ENCODE measurements at places on chromosomes 5 and 9.

GRCh38 chr9:4114569-4115505 lies 185.0 kb downstream of the GLIS3 start:
- H3K4me3 ChIP-seq = no peak overlapping the region
- H3K4me1 ChIP-seq = peaks cover 18% of the 10 kb centered on the region
- no peak overlapping the region for H3K27ac ChIP-seq

DNA sequence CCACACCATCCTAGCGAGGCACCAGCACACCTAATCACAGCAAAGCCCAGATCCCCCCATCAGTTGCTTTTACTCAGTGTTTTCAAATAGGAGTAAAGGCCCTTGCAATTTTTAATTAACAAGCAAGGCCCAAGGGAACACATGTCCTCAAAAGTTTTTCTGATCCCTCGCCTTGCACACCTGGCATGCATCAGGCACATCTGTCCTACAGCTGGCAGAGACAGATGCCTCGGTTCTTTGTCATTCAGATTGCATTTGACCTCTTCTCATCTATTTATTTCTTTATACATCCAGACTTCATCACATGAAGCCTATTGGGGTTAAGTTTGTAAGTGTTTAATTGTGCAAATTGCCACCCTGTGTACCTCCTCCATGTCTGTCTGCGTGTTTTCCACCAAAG lies 241.4 kb downstream of the MARCHF11 start:
- peaks cover 6% of the 10 kb centered on the region for H3K4me1 ChIP-seq
- DNase-seq = no peak
- peaks cover 10% of the 10 kb centered on the region for H3K27me3 ChIP-seq
- no peak overlapping the region for H3K27ac ChIP-seq
- H3K36me3 ChIP-seq = peaks cover 61% of the 10 kb centered on the region

DNA sequence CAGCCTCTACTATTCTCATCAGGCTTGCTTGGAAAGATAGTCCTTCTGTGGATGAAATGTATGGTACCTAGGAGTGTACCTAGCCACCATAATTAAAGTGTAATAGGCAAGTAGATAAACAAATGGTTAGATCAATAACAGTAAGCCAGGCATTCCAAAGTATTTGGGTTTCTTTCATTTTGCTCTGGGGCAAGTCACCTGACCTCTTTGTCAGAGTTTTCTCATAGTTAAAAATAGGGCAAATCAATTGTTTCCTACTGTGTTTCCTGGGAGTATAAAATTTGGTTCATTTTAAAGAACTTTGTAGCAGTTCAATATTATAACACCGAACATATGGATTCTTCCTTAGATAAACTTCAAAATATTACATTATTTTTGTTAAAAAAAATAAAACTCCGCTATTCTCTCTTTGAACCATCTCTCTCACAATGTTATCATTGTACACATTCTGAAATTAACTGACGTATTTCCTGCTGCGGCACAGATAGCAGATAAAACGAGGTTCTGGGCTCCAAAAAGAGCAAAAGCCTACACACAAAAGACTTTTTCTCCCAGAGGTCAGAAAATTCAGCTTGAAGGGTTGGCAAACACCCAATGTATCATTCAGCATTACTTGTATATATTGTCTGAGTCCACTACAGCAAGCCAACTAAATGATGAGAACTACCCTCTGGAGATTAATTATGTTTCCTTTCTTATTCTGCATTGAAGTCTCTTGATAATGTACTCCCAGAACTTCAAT lies 267.9 kb downstream of the COX7C start:
- no peaks in the 10 kb centered on the region for H3K36me3 ChIP-seq
- H3K27me3 ChIP-seq = no peaks in the 10 kb centered on the region
- H3K4me3 ChIP-seq = no peak overlapping the region
- no peak overlapping the region for H3K27ac ChIP-seq
- DNase-seq = no peak
- no peaks in the 10 kb centered on the region for H3K4me1 ChIP-seq

DNA sequence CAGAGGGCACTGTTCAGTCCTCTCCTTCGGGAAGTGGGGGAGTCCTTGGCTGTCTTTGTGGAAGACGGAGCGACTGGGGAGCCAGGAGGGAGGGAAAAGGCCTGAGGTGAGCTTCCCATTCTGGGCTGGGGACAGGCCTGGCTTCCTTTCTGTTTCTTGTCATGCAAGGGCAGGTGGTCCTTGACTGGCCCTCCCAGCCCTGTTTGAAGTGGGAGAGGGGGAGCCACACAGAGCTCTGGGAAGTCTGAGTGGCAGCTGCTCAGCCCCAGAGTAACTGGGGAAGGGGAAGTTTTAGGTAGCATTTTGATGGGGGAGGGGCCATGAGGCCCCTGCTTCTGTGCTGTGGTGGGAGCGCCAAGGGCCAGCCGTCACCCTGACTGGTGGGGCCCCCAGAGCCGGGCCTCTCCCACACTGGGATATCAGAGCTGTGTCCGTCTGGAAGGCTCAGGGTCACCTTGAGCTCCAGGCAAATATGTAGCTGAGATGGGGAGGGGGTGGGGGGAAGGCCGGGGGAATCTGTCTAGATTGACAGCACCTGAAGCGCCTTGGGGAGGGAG lies 6.5 kb downstream of the UNC5A start:
- peak overlapping the region; percentile 70 for H3K4me3 ChIP-seq
- H3K27me3 ChIP-seq = peaks cover 97% of the 10 kb centered on the region
- no peaks in the 10 kb centered on the region for H3K36me3 ChIP-seq
- DNase-seq = no peak
- H3K4me1 ChIP-seq = peaks cover 5% of the 10 kb centered on the region

- no peaks in the 10 kb centered on the region for H3K27me3 ChIP-seq
- H3K4me3 ChIP-seq = no peak overlapping the region
- DNase-seq = no peak
- peaks cover 30% of the 10 kb centered on the region for H3K4me1 ChIP-seq
- H3K36me3 ChIP-seq = peaks cover 53% of the 10 kb centered on the region
- no peak overlapping the region for H3K27ac ChIP-seq
These were observed 10.1 kb upstream of the C1QTNF3 start for GRCh38 chr5:34053133-34053532.

All from nephron progenitor cell (in vitro differentiated cells).